Activated CD4-positive, alpha-beta T cell treated with anti-CD3 and anti-CD28 coated beads, Interleukin-2, amount 50 U/mL, for 48 hours (primary cell): ENCODE measurements at places on chromosomes 5 and 9.

DNA sequence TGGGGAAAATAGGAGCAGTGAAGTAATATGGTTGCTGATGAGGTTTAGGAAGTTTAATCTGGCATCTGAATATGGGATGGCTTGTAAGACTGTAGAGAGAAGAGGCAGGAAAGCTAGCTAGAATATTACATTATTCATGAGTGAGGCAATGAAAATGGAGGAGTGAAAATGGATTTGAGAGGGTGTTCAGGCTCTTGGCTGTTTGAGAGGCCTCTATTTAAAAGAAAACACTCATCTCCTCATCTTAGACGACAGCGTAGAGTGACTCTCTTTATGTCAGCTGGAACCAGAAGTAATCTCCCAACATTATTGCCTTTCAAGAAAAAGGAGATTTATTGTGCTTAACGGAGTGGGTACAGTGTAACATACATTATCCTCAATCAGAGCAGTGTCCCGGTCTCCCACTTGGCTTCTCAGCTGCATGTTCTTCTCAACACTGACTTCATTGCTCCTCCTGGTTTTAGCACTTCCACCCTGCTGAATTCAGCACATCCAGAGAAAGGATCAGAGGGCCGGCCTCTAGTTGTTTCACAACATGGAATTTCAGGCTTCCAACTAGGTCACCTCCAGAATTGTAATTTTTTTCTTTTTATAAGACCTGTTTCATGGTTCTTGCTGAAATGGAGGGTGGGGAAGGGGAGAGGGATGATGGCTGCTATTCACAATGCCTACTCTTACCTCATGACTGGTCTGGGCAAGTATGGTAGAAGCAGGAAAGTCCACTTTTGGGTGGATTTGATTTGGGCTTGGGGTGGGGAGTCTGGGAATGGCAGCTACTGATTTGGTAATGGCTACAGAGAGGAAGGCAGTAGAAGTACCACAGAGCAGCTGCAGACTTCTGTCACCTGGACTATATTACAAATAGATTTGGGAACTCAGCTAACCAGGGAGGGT, 52.9 kb upstream of the KIAA1958 start:
- DNase-seq = no peak

DNA sequence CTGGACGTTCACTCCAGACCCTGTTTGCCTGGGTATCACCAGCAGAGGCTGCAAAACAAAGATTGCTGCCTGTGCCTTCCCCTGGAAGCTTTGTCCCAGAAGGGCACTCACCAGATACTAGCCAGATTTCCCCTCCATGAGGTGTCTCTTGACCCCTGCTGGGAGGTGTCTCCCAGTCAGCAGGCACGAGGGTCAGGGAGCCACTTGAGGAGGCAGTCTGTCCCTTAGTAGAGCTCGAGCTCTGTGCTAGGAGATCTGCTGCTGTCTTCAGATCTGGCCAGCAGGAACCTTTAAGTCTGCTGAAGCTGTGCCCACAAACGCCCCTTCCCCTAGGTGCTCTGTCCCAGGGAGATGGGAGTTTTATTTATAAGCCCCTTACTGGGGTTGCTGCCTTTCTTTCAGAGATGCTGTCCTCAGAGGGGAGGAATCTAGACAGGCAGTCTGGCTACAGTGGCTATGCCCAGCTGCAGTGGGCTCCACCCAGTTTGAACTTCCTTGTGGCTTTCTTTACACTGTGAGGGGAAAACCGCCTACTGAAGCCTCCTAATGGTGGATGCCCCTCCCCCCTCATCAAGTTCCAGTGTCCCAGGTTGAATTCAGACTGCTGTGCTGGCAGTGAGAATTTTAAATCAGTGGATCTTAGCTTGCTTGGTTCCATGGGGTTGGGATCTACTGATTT, 253.9 kb downstream of the SPATA31D1 start:
- DNase-seq = no peak

DNA sequence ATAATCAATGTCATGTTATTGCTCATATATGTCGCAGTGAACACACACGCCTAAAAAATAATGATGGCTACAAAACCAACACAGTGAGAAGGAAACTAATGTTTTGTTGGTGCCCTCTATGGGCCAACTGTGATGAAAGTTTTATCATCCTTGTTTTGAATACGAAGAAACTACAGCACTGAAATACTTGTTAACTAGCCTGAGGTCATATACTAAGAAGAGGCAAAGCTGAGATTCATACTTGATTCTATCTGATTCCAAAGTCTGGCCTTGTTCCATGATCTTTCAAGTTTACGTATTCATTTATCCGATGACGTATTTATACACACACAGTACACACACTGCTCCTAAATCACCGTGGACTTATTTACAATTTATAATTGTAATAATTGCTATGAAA, 16.1 kb upstream of the DRD1 start:
- no peak for DNase-seq

GRCh38 chr9:94887721-94888120, 161.2 kb downstream of the AOPEP start:
- DNase-seq = no peak

DNA sequence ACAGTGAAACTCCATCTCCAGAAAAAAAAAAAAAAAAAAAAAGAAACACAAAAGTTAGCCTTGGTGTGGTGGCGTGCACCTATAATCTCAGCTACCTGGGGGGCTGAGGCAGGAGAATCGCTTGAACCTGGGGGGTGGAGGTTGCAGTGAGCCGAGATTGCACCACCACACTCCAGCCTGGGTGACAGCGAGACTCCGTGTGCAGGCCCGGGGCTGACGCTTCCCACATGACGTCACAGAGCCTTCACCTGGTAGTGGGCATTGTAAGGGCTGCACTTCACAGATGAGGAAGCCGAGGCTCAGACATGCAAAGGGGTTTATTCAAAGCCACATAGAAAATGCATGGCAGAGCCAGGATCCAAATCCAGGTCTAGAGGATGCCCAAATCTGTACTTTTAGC, 114.2 kb downstream of the GAPVD1 start:
- no peak for DNase-seq

- DNase-seq = no peak
These were observed 319.0 kb upstream of the PTGER4 start for GRCh38 chr5:40360685-40361084.

- DNase-seq = peak; percentile 87
These were observed 4.9 kb upstream of the HRH2 start for GRCh38 chr5:175652741-175653663.

DNA sequence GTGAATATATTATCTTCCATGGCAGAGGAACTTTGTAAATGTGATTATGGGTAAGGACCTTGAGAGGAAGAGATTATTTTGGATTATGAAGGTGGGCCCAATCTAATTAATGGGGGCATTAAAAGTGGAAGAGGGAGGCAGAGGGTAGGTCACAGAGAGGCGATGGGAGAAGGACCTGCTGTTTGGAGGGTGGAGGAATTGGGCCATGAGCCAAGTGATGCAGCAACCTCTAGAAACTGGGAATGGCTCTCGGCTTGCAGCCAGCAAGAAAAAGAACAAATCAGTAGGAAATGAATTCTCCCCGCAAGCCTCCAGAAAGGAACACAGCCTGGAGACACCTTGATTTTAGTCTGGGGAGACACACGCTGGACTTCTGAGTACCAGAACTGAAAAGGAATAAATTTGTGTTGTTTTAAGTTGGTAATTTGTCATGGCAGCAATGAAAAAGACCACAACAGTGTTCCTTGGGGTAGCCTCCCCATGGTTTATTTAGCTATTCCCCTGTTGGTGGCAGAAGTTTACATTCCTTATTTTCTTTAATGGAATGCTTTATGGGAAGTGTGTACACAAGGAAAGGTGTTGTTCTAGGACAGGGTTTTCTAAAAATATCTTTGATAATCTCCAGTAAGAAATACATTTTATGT, 103.6 kb downstream of the HSPA4 start:
- no peak for DNase-seq

DNA sequence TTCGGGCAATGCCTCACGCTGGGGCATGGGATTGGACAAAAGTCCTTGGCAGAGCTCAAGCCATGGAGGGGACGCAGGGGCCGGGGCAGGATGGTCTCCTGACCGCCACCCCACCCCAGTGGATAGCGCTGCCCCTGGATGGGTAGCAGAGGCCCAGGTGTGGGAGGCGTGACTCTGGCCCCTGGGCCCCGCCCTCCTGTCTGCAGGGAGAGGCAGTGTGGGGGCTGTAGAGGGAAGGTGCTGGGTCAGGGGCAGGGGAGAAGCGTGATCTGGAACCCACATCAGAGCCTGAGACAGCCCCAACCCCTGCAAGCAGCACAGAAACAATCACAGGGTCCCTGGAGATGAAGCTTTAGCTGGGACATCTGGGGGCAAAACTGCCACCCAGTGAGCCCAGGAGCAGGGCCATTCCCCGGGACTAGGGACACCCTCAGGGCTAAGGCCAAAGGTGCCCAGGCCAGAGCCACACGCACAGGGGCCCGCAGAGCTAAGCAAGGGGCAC, 36.2 kb downstream of the NACC2 start:
- no peak for DNase-seq

DNA sequence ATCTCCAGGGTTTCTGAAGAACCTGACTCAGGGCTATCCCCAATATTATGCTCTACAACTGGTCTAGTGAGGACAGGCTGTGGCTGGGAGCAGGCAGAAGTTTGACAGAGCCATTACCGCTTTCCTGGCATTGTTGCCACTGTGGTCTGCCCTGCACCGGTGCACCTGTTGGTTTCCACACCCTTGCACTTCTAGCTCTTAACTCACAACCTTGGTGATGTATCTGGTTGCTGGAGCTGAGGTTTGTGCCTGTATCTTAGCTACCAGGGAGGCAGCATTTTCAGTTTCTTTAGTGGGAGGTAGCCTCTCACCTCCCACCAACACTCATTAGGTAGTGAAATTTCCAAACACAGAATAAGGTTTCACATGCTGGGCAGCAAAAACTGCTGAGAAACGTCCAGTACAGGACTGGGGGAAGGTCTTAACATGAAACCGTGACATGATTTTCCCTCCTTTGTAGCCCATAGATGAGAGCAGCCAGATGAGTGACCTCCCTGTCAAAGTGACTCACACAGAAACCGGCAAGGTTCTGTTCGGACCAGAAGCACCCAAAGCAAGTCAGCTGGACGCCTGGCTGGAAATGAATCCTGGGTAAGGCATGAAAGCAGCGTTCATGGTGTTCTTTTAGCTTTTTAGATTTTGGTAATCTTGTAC, 57.7 kb downstream of the SMARCA2 start:
- DNase-seq = peak; percentile 14

- DNase-seq = no peak
These were observed 899 bp upstream of the SHC3 start for GRCh38 chr9:89179540-89179894.

DNA sequence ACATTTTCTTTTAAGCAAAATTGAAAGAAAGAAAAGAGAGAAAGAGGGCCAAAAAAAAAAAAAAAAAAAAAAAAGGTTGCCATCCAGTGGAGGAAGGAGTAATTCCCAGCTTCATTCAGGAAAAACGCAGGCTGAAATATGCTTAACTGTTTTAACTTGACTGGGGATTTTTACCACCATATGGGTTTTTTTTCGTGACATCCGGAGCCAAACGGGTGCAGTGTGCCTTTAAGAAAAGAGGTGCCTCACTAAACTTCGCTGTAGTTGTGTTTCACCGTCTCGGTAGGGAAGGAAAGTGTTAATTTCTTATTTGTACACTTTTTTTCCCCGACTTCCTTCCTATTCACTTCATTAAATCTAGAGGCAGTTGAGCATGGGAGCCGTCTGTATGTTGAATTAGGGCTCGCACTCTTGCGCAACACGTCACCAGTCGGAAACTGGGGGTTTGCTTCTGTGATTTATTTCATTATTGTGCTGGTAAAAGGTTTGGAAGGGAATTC, 143.0 kb downstream of the SMARCA2 start:
- DNase-seq = peak; percentile 23

- DNase-seq = no peak
These were observed 99.6 kb downstream of the SLCO4C1 start for GRCh38 chr5:102196481-102196880.

DNA sequence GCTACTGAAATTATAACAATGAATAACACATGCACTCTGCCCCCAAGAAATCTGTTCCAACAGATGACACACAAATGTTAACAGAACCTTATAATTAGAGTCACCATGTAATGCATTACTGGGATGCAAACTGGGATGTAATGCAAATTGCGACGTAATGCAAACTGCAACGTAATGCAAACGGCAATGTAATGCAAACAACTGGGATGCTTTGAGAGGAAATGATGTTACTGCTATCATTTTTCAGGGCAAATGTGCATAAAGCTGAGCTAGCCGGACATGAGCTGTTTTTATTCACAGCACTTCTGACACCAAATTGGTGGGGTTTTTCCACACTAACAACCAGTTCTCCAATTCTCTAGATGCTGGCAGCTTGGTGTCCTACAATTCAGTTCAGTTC, 117.2 kb downstream of the ADAMTS16 start:
- no peak for DNase-seq

DNA sequence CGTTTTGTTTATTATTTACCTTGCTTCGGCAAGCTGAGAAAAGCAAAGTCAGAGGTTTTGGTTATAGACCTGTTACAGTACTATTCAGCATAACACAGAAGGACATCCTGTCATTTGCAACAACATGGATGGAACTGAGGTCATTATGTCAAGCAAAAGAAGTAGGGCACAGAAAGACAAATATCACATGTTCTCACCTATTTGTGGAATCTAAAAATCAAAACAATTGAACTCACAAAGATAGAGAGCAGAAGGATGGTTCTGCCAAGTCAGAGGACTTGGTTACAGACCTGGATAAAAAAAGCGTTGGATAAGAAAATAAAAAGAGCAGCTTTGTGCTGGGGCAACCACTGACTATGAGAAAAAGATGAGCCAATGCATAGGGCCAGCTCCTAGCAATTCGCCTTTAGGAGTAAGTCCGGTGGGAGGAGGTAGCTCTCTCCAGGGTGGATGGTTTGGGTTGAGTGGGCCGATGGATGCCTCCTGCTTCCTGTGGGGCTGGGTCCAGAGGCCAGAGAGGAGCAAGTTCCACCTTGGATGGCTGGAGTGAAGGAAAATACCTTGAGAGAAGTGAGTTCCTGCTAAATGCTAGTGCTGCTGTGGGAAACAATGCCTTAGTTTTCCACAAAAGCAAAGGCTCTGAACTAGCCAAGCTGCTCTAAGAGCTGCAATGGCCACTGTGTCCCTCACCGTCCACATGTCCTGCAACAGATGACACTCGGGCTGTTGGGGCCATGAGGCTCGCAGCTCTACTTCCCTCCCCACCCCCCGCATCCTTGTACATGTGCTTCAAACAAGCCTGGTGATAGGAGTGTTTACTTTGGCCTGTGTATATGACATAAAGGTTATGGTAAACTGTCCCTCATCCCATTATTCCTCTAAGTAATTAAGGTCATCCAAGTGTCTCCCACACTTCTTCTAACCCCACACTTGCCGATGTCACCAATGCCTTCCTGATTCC, 38.4 kb downstream of the ACOT12 start:
- no peak for DNase-seq

DNA sequence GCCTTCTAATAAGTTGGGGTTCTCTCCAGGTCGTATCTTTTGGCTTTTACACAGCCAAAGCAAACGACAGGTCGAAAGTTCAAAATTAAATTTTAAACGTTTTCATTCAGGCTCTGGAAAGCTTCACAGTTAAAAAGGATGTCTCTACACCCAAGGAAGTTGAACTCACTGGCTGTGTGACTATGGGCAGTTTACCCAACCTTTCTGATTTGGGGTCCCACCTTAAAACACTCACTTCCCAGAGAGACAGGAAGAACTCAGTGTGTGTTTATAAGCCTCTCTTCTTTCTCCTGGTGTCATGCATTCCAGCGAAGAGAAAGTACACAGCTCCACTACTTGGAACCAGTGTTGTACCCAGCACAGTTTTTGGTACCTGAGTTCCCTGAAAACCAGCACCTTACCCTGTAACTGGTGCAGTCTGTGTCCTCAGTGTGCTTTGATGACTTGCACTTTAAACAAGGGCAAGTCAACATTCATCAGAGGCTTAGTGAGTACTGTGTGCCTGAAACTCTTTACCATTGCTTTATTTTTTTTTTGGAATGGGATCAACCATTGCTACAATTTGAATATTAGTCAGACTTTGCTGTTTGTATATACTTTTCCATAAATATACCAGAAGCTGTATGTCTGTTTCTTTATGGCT, 1.7 kb downstream of the SRD5A1 start:
- no peak for DNase-seq
